CD4-positive, alpha-beta T cell treated with Interferon gamma for 1 hour (primary cell): ENCODE measurements at places on chromosomes 5 and 9.

- no peak for DNase-seq
These were observed 88.0 kb downstream of the TRIO start for GRCh38 chr5:14231156-14231555.

DNA sequence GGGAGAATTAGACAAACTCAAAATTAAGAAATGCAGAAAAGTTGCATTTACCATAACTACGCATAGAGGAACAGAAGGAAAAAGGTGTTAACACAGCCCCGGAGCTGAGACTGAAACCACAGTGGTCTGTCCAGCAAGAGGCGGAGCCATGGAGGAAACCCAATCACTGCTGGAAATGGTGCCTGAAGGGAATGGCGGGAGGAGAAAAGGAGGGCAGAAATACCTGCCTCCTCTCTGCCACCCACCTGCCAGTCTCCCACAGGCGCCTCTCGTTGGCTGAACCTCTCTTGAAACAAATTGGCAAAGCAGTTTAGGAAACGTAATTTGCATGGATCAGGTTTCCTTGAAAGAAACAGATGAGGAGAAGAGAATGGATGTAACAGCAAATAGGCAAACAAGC is 9.7 kb upstream of the PRKACG start:
- no peak for DNase-seq

DNA sequence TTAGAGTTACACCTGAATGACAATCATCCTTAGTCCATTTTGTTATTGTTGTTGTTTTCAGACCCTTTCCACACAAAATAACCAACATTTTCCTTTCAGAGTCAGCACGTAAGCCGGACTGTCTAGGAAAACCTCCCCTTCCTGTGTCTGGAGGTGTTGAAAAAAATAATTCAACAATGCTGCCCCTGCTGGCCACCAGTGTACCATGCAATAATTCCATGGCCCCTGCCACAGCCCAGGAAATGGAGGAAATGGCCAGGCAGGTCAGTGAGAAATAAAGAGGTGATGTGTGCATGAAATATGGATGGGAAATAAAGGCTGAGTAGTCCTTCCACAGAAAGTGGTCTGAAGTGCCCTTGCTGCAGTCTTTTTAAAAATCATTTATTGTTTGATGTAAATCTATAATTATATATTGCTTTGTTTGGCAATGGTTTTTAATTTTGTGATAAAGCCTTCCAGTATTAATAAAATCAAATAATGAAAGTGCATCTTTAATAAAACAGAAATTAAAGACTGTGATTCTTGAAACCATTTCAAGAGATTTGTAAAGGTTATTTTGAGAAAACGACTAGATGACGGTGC is 152.8 kb upstream of the PAPPA start:
- no peak for DNase-seq

GRCh38 chr5:124923131-124923530 is 176.7 kb upstream of the ZNF608 start:
- DNase-seq: no peak

DNA sequence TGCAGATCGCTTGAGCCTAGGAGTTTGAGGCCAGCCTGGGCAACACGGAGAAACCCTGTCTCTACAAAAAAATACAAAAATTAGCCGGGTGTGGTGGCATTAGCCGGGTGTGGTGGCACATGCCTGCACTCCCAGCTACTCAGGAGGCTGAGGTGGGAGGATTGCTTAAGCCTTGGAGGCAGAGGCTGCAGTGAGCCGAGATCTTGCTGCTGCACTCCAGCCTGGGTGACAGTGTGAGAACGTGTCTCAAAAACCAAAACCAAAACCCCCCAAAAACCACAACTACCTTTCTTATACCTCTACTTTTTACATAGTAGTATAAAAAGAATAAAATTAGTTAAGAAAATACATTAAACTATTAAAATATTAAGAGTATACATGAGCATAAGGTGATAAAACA is 121.2 kb downstream of the RAPGEF6 start:
- DNase-seq: no peak

- DNase-seq: no peak
These were observed 244.0 kb downstream of the ARHGAP26 start for GRCh38 chr5:143014017-143014651.

DNA sequence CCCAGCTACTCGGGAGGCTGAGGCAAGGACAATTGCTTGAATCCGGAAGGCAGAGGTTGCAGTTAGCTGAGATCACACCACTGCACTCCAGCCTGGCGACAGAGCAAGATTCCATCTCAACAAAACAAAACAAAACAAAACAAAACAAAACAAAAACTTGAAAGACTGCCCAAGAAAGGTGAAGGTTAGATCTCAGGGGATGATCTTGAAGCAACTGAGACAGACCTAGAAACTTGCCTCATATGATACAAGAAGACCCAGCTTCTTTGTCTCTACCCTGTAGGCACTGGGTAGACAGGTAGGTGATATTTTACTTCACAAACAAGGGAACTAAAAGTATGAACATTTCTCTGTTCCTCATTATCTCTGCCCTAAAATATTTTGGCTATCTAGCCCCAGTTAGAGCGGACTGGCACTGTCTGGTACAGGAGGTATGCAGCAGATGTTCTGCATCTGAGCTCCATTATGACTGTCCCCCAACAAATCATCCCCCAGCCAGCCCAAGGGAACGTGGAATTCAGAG is 26.3 kb upstream of the SHOC1 start:
- DNase-seq: no peak

GRCh38 chr9:125380406-125380805 is 118.8 kb downstream of the GAPVD1 start:
- no peak for DNase-seq

DNA sequence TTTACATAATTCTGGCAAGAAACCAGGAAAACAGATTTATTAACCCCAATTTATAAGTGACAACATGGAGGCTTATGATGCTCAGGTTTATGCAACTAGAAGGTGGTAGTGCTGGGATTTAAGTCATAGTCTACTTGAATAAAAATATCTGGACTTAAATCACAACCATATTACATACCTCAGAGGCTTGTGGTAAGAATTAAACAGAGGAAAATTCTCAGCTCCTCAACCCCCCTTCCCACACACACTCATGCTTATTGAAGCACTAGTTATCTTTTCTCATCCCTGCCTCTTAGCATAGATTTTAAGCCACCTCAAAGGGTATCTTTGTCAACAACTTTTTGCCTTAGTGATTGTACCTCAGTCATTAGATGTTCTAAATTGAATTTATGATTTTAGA is 731.0 kb downstream of the PRELID2 start:
- DNase-seq: no peak

DNA sequence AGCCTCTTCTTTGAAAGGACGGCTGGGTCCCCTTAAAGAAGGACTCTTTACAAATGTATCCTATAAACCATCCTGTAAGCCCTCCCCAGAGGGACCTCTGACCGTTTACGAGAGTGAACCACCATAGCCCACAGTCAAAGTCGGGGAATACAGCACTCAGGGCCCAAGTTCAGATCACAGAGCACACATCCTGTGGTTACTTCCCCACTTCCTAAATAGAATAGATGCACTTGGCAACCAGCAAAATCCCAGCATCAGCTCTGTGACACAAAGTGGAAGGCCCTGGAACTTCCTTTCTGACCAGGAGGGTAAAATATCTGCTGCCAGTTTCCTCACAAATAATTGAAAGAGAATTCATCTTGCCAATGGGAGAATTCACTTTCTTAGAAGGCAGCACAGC is 6.9 kb upstream of the IGFBPL1 start:
- no peak for DNase-seq

- no peak for DNase-seq
These were observed 133.7 kb downstream of the NUDT12 start for GRCh38 chr5:103428923-103429322.

DNA sequence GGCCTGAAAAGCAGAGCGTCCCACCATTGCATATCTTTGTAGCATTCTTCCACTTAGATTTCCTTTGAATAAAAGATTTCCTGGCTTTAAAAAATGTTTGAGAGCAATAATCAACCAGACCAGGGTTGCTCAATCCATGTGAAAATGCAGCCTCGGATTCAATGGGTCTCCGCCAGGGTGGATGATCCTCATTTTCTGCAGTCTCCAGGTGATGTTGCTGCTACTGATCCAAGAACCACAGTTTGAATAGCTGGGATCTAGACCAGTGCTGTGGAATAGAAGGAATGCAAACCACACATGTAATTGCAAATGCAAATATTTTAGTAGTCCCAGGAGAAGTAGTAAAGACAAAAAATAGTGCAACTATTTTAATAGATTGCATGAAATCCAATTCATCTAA is 317.6 kb downstream of the IRX1 start:
- no peak for DNase-seq

- no peak for DNase-seq
These were observed 4.9 kb downstream of the AK6 start for GRCh38 chr5:69364414-69364813.

DNA sequence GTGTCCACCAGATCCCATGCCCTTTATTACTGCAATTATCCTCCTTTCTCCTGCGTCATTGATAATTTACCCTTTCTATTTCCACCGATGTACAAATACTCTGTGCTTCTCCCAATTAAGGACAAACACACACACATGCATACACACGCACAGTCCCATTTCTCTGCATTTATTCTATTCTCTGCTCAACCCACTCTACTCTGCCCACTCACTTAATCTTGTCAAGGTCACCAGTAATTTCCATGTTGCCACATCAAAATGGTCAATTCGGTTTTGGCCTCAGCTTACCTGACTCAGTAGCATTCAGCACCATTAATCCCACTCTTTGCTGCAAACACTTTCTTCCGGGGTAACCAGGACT is 14.6 kb upstream of the STRBP start:
- DNase-seq: no peak

DNA sequence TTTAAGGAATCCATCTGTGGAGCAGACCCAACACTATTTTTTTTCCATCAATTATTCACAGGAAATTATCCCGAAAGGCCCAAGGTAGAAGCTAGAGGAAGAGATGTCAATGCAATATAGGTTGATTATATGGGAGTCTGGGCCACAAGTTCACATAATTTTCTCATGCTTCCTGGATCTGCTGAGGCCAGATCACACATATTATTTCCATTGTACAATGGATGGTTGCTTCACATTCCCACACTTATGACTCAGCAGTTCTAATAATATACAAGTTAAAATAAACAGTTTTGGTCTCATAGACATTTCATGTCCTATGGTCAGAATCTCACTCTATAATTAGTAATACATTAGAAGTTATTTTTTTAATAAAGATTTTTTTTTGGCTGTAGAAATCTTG is 66.0 kb upstream of the PTPRD start:
- no peak for DNase-seq

GRCh38 chr5:59471463-59471862 is 422.1 kb downstream of the PDE4D start:
- no peak for DNase-seq

GRCh38 chr5:34611464-34612415 is 44.4 kb upstream of the RAI14 start:
- no peak for DNase-seq

DNA sequence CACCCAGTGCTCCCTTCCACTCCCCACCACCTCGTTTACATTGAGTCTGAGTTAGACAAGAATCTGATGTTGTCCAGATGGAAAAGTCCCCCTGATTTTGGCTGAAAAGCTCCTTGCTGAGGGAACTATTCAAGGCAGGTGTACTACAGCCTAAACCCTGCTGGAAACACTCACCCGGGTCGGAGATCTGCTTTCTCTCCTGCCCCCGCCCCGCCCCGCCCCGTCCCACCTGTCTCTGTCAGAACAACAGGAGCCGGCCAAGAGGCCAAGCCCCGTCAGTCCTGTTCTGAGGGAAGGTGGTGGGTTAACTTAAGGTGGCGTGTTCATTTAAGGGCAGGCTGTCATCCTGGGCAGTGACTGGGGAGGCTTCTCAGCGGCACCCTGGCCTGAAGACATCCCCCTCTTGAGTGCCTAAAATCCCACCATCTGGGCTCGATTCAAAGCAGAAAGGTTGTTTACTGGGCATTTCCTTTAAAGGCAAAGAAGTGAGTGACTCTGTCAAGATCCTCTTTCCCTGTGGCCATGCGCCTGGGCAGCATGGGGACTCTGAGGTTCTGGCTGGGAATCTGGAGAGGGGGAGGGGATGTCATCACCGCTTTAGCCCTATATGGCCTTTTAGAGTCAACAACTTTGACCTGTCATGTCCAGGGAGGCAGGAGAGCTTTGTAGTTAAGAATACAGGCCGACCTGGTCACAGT is 71.1 kb upstream of the NEURL1B start:
- DNase-seq: no peak

GRCh38 chr5:155827949-155828348 is 499.0 kb upstream of the SGCD start:
- DNase-seq: no peak

- no peak for DNase-seq
These were observed 10.2 kb downstream of the PRRX2 start for GRCh38 chr9:129675620-129676019.

GRCh38 chr5:88489364-88489763 is 220.7 kb upstream of the TMEM161B start:
- DNase-seq: no peak

- peak; percentile 66 for DNase-seq
These were observed 41.1 kb downstream of the GALNT12 start for GRCh38 chr9:98848450-98849149.

- DNase-seq: no peak
These were observed 19.5 kb downstream of the XRCC4 start for GRCh38 chr5:83096660-83097339.

DNA sequence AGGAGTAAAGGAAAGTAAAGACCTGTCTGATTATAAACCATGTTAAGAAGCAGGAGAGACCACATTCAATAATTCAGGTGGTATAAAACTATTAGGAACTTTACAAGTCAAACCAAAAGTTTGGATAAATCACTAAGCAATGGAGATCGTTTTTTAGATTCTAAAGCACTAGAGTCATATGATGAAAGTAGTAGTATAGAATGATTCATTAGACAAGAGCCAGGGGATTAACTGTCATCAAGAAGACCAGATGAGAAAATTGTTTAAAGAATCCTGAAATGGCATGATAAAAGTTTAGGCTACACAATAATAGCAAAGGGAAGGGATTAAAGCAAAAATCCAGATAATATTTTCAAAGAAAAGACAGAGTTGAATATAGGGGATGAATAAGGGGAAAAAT is 12.9 kb upstream of the CARNMT1 start:
- no peak for DNase-seq

- DNase-seq: no peak
These were observed 398.3 kb upstream of the EDIL3 start for GRCh38 chr5:84783003-84783402.

DNA sequence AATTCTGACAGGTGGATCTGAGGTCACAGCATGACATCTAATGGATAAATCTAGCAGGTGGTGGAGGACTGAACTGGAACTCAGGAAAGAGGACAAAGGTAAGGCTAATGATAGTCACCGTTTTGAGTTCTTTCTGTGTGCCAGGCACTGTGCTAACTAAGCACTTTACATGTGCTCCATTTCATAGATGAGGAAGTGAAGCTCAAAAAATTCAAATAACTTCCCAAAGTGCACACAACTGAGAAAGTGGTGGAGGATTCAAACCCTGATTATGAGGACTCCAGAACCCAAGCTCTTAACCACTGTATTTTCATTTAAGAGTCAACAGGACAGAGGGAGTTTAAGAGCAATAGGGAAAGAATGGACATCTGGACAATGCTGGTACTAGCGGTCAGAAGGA is 7.1 kb upstream of the DELE1 start:
- DNase-seq: no peak

GRCh38 chr9:92058723-92059444 is 56.3 kb downstream of the SPTLC1 start:
- no peak for DNase-seq
